ENCODE measurements at places on chromosomes 4 and X. TPM values are rescaled to one million over a fixed set of nuclear protein-coding genes. Genes with fewer than 3 reads are reported as not detected.
A peak's percentile ranks its signal among the peaks of the same experiment; 100 is the strongest.

DNA sequence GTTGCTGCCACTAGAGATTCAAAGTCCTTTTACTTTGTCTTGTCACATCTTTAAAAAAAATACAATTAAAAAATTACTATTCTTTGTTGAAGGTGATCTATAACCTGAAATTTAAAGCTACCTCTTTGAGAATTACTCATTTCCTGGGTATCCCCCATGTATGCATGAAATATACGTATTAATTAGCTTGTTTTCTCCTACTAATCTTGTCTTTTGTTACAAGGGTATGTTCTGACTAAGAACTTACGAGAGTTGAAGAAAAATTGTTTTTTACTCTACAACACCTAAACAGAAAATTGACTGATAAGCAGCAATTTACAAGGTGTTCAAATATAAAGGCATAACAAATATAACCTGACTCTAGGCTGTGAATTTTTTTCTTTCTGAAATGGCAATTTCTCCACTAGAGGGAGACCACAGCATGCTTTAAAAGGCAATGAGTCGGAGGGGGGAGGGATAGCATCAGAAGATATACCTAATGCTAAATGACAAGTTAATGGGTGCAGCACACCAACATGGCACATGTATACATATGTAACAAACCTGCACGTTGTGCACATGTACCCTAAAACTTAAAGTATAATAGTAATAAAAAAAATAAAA, 249.6 kb downstream of the OPHN1 start:
- DNase-seq, result no peak

- no peak for DNase-seq
Observed at GRCh38 chr4:43456383-43456782, 563.9 kb downstream of the GRXCR1 start.

Gene NLGN3
- total RNA-seq, result 2.9 TPM

- no peak for DNase-seq
Observed at GRCh38 chrX:13028871-13029636, 15.4 kb downstream of the FAM9C start.

- no peak for DNase-seq
Observed at GRCh38 chr4:153780876-153781275, 8.0 kb downstream of the SFRP2 start.

DNA sequence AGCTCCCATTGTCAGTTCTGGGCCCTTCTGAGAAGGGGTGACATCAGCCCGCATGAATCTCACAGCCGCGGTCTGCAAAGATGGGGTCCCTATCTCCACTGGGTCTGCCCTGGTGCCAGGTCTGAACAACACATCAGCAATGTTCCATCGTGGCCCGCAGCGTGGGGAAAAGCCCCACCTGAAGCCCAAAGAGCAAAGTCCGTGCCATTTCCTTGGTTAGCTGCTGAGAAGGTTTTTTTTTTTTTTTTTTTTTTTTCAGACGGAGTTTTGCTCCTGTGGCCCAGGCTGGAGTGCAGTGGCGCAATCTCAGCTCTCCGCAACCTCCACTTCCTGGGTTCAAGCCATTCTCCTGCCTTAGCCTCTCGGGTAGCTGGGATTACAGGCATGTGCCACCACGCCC, 79.4 kb downstream of the DCTD start:
- no peak for DNase-seq

Gene CD38
- 62.9 TPM for total RNA-seq

DNA sequence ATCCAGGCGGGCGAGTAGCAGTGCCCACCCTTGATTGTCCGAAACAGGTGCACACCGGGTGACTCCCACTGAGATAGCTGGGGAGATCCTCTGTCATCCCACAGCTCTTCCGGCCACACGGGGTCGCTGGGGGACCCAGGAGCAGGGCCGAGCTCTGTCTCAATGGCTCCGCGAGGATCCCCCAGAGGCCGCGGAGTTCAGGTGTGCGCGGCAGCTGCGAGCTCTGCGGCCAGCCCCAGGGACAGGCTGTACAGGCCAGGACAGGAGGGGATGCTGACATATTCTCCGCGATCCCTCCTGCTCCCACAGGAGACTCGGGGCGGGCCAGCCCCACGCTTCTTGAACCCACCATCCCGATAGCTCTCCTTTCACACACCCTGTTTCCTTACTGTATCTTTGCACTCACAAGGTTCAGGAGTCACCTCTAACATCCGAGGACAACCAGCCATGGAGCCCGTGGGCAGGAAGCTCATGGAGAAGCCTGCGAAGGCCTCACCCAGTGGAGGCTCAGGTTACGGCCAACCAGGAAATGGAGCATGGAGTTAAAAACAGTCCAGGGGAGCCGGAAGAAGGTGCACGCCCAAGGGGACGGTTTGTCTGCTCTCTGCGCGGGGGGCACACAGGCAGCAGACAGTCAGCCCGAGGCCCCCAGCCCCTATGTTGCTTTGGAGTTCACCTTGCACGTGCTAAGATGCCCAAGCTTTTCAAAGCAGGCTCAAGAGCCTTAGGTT, 77.9 kb upstream of the AMELX start:
- no peak for DNase-seq

Gene WNK3
- 1.3 TPM for total RNA-seq

DNA sequence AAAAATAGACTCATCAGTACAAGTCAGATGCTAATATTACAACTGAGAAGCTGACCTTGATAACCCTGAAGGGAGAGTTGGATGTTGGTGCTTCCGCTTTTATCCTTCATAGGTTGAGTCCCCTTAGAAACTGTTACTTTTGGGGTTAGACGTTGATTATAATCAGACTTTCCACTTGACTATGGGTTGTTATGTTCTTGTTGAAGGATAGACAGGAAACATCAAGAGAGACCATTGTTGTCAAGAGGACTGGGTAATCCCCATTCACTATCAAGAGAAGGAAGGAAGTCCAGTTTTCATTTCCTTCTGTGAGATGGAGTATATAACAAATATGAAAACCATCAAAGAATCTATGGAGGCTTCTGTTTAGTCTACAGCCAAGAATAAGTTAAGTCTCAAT, 229.9 kb upstream of the AFF2 start:
- DNase-seq, result no peak

- no peak for DNase-seq
Observed at GRCh38 chr4:126592088-126592487, 1040.7 kb upstream of the INTU start.

GRCh38 chrX:40449396-40449795, 131.4 kb upstream of the ATP6AP2 start:
- DNase-seq, result no peak

Gene STATH
- total RNA-seq, result not detected

Gene ETDC
- not detected for total RNA-seq

DNA sequence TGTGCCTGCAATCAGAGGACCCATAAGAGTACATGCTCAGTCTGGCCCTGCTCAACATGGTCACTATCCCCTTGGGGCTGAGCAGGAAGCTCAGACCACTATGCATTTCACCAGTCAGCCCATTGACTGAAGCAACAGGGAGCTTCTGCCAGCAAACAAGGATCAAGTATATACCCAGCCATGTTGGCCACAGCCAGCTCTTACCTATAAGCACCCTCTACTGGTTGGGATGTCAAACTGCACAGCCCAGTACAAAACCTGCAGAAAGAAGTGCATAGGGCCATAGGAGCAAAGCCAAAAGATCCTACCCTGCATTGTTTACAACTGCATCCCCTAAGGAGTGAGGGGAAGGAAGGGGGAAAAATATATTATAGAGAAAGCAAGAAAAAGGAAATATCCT, 214.4 kb upstream of the CPEB2 start:
- DNase-seq, result peak; percentile 22

GRCh38 chr4:66565801-66566200, 895.5 kb upstream of the EPHA5 start:
- DNase-seq, result no peak
